Stimulated activated CD4-positive, alpha-beta T cell treated with anti-CD3 and anti-CD28 coated beads, Interleukin-1b, Interleukin-23, amount 100 ng/mL, for 4 hours (primary cell): ENCODE measurements at places on chromosomes 13 and 19.

- no peak for DNase-seq
Observed at GRCh38 chr13:113152984-113153809, 5.3 kb upstream of the PROZ start.

DNA sequence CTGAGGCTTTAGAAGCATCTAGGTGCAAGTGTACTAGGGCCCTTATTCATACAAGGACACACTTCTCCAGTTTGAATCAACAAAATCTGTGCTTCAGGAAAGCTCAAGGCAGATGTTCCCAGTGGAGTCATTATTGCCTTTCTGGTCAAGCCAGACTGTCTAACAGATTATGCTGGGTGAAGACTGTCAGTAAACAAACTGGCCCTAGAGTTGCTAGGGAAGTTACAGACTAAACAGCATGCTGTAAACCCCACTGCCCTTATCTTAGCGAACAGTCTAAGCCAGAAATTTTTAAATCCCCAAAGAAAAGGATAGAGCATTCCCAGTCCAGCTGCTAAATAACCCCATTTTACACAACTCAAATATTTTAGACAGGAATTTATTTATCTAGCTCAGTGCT is 1701.3 kb upstream of the PRR20A start:
- no peak for DNase-seq

DNA sequence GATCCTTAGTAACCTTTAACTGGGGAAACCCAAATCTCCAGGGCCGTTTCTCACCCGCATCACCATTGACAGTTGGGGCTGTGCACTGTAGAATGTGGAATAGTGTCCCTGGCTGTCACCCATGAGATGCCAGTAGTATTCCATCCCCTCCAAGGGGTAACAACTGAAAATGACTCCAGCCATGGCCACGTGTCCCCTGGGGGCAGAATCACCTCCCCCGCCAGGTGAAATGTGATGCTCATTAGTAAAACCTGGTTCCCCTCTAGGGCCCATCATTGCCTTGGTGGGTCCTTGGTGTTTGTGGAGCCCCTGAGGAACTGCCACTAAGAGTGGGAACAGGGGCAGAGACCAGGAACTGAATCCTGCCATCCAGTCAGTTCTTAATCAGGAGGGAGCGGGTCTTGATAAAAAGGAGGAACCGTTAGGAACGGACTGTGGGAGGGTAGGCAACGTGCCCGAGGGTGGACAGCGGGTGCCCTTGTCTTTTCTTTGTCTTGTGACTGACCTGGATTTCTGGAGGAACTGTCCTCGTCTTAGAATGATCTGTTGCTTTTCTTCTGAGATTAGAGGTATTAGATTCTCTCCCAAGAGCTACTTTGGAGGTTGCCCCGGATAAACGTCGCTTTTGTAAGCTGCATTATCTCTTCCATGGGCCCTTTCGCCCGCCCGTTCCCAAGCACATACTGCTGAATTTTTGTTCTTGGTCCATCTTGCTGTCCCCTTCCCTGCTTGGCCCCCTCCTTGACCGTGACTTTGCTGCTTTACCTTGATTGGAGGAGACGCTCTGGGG is 3.5 kb downstream of the MYO9B start:
- no peak for DNase-seq

- DNase-seq: no peak
Observed at GRCh38 chr13:70756088-70756487, 647.8 kb upstream of the KLHL1 start.

DNA sequence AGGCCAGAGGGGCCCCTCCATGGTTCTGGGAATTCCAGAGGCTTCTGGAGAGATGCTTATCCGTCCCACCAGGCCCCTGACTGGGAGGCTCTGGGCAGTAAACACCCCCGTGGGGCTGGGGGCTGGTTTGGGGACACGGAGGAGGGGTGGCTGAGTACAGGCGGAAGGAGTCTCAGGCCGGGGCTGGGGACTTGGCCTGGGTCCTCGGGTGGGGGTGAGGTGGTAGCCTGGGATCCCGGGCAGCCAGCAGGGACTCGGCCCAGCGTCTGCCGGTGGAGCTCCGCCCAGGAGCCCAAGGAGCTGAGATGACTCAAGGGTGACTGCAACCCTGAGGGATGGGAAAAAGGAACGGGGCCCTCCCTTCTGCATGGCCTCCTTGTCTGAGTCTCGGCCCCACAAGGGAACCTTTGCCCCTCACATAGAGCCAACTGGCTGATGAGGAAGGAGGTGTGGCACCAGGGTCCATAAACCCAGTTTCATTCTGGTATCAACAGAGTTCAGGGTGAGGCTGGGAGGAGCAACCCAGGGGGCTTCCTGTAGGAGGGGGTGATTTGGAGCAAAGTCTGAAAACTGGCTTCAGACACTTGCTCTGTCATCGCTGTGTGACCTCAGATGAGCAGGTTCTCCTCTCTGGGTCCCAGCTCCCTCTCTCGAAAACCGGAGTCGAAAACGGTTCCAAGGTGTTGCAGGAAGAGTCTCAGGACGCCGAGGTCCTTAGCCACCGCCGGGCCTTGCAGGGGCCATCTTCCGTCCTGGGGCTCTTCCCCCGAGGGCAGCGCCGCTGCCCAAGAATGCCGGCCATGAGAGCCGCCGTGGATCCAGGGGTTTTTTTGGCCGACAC is 809 bp downstream of the MISP start:
- no peak for DNase-seq
